Fibroblast of the aortic adventitia (primary cell): ENCODE measurements at places on chromosomes 2 and 18. TPM values are rescaled to one million over a fixed set of nuclear protein-coding genes. Genes with fewer than 3 reads are reported as not detected.

The E2F6 gene
- total RNA-seq: 9.5 and 11.3 TPM in 2 replicates

The DLX1 gene
- total RNA-seq: 0.41 and 0.99 TPM in 2 replicates

The LYPD1 gene
- total RNA-seq: 0.74 and 25.2 TPM in 2 replicates

The NOP58 gene
- 71.4 and 74.1 TPM in 2 replicates for total RNA-seq

The ASB18 gene
- total RNA-seq: not detected in 2 replicates

The MARCO gene
- not detected in 2 replicates for total RNA-seq
